ENCODE measurements at places on chromosomes 2 and 18. TPM values are rescaled to one million over a fixed set of nuclear protein-coding genes. Genes with fewer than 3 reads are reported as not detected.

DNA sequence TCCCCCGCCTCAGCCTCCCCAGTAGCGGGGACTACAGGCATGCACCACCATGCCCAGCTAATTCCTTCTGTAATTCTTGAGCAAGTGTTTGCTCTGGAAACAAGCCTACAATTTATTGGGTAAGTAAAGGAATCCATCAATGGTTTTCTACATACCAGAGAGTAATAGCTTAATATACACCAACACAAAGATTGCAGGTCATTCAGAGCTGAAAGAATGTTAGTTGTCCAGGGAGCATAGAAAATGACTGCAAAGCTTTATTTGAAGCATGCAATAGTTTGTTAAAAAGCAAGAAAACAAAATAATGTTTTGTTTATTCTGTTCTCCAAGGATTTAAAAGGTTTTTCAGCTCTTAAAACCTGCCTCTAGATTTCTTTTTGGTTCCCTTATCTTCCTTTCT, 5.6 kb downstream of the IDH1 start:
- no peak for DNase-seq

DNA sequence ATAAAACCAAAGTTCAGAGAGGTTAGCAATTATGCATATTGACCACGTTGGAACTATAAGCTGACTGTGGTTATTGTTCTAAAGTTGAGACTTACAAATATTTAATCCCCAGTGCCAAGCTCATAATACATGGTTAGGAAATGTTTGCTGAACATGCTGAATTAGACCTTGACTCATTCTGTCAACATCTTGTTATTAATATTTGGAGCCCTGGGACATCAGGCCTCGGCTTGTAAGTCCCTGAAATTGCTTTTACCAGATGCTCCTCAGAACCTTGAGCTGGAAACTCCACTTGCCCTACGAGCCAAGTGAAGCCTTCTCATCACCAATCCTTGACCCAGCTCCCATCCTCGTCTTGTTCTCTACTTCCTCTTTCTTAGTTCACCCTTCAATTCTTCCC, 21.2 kb downstream of the DYNAP start:
- DNase-seq = no peak

DNA sequence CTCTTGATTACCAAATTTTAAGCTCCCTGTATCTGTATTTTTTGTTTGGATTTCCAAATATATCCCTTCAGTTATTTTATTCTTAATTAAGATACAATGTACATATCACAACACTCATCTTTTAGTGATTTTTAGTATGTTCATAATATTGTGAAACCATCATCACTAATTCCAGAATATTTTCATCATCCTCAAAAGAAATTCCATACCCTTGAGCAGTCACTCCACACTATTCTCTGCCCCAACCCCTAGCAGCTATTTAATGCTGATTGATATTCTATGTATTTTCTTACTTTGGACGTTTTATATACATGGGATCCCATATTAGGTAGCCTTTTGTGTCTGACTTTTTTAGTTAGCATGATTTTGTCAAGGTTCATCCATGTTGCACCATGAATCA, 127.4 kb upstream of the SLC8A1 start:
- no peak for DNase-seq

- DNase-seq = no peak
These were observed 53.0 kb upstream of the LCLAT1 start for GRCh38 chr2:30394096-30394495.

- peak; percentile 61 for DNase-seq
These were observed 767 bp downstream of the RHOB start for GRCh38 chr2:20447437-20448245.

- DNase-seq = no peak
These were observed 72.6 kb upstream of the ASB18 start for GRCh38 chr2:236336575-236337464.

GRCh38 chr2:98543842-98544241, 64.5 kb downstream of the COA5 start:
- DNase-seq = no peak

- peak; percentile 55 for DNase-seq
These were observed 13.2 kb upstream of the SS18 start for GRCh38 chr18:26103579-26103978.

GRCh38 chr2:224520064-224520463, 65.1 kb downstream of the CUL3 start:
- no peak for DNase-seq

GRCh38 chr18:56127322-56128099, 510.9 kb downstream of the TXNL1 start:
- DNase-seq = no peak

DNA sequence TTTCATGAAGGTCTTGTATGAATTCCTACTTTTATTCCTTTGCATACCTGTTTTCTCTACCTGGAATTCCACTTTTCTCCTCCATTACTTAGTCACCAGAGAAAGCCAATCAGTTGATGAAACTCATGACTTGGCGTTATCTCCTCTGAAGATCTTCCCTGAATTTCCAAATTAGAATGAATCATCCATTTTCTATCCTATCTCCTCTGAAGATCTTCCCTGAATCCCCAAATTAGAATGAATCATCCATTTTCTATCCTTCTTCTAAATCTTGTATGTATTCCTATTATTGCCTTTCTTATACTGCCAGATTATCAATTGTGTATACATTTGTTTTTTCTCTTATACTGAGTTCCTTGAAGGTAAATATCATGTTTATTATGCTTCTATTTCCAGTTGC, 440.4 kb downstream of the CCDC85A start:
- DNase-seq = no peak

GRCh38 chr2:167863377-167863776, 384.0 kb downstream of the STK39 start:
- DNase-seq = no peak

GRCh38 chr2:197298609-197299008, 12.0 kb downstream of the ANKRD44 start:
- no peak for DNase-seq

- DNase-seq = no peak
These were observed 673.8 kb downstream of the ARHGAP15 start for GRCh38 chr2:143802871-143803650.

GRCh38 chr2:240795454-240795853, 24.6 kb downstream of the KIF1A start:
- DNase-seq = no peak

GRCh38 chr18:8614875-8615274, 5.6 kb downstream of the RAB12 start:
- DNase-seq = no peak

DNA sequence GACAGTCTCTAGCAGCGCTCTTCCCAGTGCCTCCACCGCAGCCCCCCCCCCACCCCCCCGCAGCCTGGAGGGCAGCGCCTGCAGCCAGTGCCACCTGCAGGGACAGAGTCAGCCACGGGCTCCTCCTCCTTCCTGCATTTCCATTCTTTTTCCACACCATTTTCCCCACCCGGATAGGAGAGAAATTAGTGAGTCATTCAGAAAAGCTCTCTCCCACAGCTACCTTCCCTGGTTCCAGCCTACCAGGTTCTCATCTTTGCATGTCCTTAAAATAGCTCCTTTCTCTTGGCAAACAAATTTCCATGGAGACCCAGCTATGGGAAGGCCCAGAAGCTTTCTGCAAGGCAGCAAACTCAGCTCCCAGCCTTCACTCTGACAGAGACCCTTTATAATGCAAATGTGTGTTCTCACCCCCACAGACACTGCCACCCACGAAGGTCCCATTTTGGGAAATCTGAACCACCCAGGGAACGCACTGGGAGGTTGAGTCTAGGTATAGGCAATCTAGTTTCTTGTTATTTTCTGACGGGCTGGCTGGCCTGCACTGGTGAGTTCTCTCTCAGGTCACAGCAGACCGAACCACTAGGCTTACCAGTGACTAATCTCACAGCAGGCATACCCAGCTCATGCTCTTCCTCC, 41.8 kb upstream of the ATG16L1 start:
- no peak for DNase-seq

DNA sequence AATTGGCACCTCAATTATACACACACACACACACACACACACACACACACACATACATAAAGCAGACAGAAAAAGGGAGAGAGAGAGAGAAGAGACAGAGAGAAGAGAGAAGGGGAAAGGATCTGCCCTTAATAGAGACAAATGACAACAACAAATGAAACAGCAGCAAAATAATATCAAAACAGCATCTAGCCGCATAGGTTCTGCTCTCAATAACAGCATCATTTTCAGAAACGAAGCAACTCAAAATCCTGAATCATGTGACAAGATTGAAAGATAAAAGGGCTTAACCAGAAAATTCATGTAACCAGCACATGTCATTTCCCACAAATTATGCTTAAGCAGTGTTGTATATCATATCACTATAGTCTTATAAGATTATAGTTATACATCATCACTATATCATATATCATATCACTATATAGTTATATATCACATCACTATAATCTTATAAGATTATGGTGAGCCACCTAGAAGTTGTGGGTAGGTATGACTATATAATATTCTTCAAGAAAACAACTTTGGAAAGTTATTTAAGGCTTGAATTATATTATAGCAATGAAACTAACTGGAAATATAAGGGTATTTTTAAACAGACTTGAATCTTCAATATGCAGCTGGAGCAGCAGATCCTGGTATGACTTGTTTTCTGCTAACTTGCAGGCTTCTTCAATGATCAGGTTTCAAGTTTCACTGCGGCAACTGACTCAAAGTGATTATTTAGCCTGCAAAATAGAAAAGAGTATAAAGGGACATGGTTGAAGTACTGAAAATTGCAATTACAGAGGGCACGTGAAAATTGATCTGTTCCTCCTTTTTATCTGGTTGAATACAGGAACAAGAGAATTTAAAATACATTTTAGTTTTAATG, 16.1 kb upstream of the VPS54 start:
- DNase-seq = peak; percentile 28

- DNase-seq = no peak
These were observed at the start of gene SLC9A2 for GRCh38 chr2:102619414-102620319. Gene SLC9A2, plus strand, starts transcription at chr2:102619553. Its CDS starts 296 bp downstream, at chr2:102619849.

DNA sequence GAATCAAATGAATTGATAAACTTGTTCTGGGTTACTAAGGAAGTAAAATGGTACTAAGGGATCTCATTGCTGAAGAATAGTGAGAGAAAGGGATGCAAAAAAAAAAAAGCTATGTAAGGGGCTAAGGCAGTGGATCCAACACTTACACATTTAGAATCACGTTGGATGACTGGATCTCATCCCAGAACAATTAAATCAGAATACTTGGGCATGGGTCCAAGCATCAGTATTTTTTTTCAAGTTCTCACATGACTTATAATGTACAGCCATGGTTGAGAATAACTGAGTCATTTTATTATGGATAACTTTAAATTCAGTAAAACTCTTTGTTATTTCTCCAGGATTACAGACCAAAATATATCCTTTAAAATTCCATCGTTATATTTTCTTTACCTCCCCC, 8.5 kb downstream of the DSC1 start:
- DNase-seq = no peak

GRCh38 chr2:98548920-98549818, 59.1 kb downstream of the COA5 start:
- DNase-seq = no peak

- no peak for DNase-seq
These were observed 1008.5 kb upstream of the FANCL start for GRCh38 chr2:59249441-59250306.

- DNase-seq = no peak
These were observed 34.6 kb downstream of the EIPR1 start for GRCh38 chr2:3343012-3343411.

- no peak for DNase-seq
These were observed 98.2 kb upstream of the MAP3K20 start for GRCh38 chr2:172977270-172978062.

- DNase-seq = no peak
These were observed 51.2 kb downstream of the CLIP4 start for GRCh38 chr2:29166242-29167039.

- DNase-seq = no peak
These were observed 24.4 kb downstream of the UBE2E3 start for GRCh38 chr2:181004647-181005325.

DNA sequence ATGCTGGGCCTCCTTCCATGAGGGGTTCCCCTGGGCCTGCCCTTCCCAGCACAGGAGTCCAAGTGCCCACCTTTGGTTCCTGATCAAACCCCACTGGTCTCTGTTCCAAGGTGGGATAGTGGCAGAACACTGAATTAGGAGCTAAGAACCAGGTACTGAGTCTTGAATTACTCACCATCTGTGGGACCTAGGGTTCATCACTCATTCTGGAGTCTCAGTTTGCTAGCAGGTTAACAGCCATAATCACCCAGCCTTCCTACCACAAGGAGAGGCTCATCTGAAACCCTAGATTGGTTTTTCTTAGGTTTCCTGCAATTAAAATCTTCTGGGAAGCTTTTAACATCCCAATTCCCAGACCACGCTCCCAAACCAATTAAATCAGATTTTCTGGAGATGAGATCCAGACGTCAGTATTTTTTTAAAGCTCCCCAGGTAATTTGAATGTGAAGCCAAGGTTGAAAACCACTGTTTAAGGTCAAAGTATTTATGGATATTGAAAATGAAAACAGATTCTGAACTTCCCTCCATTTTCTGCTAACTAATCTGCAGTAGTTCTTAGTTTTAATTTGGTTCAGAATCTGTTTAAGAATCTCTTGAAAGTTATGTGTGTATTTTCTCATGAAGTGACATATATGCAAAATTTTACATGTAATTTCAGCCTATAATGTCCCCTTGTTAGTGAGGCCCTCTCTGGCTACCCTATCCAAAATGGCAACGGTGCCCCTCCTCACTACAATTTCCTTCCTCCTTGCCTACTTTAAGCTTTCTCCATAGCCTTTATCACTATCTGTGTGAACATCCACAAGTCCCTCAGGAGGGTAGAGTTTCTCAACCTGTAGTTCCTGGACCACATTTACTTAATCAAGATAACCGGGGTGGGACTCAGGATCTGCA, 166.5 kb upstream of the CXCR4 start:
- DNase-seq = no peak

- no peak for DNase-seq
These were observed 289.0 kb downstream of the PTPRM start for GRCh38 chr18:7856116-7856515.

- no peak for DNase-seq
These were observed 198.1 kb upstream of the NRP2 start for GRCh38 chr2:205484215-205484614.

DNA sequence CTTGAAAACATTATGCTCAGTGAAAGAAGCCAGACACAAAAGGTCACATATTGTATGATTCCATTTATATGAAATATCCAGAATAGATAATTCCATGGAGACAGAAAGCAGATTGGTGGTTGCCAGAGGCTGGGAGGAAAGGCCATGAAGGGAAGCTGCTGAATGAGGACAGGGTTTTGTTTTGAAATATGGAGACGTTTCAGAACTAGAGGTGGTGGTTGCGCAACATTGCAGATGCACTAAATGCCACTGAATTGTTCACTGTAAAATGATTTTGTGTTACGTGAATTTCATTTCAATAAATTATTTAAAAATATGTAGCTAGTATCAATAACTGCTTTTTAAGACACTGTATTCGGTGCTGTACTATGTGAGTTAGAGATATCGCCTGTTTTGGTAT, 101.7 kb upstream of the ZNF236 start:
- DNase-seq = no peak

GRCh38 chr2:23433282-23433681, 48.3 kb downstream of the KLHL29 start:
- peak; percentile 20 for DNase-seq

Gene ALPP
- total RNA-seq = 0.53 TPM

Gene ABCA12
- total RNA-seq = not detected

Gene CHRND
- total RNA-seq = not detected

Gene DCC
- not detected for total RNA-seq

Gene ANTXR1
- not detected for total RNA-seq

Gene ABCG5
- not detected for total RNA-seq

Gene GATA6
- total RNA-seq = not detected

Gene CFC1
- not detected for total RNA-seq

Gene ANKRD30B
- not detected for total RNA-seq

Gene TTN
- total RNA-seq = 4.3 TPM

Data from activated naive CD4-positive, alpha-beta T cell treated with anti-CD3 and anti-CD28 coated beads, Interleukin-2, amount 50 U/mL, for 72 hours (primary cell).